Stimulated activated CD8-positive, alpha-beta memory T cell treated with anti-CD3 and anti-CD28 coated beads, Interleukin-15, amount 100 ng/mL, for 48 hours (primary cell): ENCODE measurements at places on chromosomes 12 and 14.

- DNase-seq, result no peak
These were observed 43.8 kb downstream of the CCNK start for GRCh38 chr14:99524804-99525698.

DNA sequence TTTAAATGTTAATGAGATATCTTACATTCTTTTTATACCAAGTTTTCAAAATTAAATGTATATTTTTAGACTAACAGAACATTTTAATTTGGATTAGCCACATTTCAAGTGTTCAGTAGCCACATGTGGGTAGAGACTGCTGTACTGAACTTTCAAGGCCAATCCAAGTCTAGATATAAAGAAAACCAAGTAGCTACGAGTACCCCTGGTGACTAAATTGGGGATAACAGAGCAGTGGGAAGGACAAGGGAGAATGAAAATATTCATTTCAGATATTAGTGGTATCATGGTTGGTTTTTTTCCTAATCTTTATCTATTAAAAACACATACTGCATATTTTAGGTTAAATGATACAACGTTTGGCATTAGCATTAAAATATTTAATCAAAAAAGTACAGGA lies 69.4 kb upstream of the RHOJ start:
- DNase-seq, result no peak

DNA sequence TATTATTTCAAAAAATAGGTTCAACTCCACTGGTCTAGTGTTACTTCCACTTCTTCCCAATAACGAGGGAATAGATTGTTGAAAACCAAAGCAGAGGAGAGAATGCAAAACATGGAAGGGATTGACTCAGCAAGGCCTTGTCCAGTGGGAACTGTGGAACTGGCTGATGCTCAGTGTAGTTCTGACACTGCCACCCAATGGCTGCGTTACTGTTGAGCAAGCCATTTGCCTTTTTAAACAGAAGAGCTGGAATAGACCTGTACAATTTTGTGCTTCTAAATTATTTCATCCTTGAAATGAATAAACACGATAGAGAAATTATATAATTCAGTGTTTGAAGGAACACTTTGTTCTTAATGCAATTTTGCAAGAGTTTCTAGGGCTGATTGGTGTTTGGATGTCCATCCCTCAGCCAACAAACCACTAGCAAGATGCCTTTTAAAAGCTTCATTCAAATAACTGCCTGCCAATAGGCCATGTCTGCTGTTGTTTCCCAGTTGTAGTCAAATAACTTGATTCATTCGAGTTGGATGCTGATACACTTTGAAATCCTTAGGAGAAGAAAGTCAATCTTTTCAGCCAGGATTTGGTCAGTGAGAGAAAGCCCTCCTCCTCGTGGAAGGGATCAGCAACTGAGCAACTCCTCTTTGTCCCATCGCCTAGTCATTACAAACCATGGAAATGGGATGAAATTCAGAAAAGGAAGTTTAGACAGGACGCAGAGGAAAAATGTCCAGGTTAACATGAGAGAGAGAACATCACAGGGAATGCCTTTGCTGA lies 7.3 kb upstream of the MGP start:
- DNase-seq, result no peak

DNA sequence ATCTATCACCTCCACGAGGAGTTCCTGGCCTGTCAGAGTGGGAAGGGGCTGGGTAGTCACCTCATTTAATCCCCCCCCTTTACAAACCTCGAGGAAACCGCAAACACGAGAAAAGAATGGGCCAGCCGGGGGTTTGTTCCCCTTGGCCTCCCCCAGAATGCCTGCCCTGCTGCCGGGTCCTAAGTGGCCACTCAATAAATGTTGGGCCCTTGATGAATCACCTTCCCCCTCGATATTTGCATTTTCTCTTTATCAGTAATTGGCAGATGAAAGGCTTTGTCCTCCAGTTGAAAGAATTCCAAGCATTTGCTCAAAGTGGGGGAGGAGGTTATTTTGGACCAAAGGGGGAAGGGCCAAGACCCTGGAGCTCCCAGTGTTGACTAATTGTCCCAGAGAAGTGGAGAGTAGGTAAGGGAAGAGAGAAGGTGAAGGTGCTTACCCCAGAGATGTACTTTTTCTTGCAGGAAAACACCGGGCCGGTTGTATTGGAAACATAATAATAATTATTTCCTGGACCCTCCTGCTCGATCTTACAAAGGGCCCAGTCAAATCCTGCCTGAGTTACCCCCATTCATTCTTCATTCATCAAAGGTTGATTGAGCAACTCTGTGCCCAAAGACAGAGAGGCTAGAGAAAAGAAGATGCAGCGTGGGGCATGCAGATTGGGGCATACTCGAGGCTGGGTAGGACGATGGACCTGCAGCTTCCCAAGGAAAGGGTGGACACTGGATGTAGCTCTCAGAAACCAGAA lies 1.9 kb upstream of the KDM2B start:
- DNase-seq, result no peak

DNA sequence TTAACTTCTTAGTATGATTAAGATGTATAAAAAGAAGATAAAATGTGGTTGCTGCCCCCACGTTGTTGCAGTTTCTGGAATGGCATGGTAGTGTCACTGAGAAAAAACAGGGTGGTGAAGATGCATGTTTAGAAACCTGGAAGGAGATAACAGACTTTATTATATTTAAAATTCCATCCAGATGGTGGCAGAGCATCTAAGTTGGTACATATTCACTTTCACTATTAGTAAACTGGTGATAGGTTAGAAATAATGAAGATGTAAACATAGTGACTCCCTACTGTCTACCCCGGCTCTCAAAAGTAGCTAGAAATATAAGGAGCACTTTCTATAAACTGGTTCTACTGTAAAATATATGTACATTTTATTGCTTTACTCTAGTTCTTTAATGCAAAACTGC lies 279.3 kb downstream of the NPAS3 start:
- no peak for DNase-seq

- DNase-seq, result no peak
These were observed 78.9 kb downstream of the SETD3 start for GRCh38 chr14:99401621-99402284.

GRCh38 chr12:110262442-110263388 lies 18.3 kb upstream of the ATP2A2 start:
- no peak for DNase-seq

DNA sequence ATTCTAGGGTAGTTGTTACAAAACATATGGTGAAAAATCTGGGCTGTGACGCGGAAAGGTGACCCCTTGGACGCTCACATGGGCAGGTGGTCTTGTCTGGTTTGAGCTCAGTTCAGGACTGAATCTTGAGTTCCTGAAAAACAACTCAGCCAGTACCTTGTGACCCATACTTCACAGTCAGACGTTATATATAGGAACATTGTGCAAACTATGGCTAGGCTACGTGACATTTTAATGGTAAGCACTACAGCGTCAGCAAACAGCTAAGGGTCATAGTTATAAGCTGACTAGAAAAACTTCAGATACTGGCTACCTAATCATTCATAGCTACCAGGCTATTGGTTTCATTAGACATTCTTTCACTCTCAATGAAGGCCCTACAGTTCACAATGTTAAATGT lies 14.8 kb upstream of the EDDM3A start:
- DNase-seq, result no peak

- no peak for DNase-seq
These were observed 13.5 kb upstream of the TESPA1 start for GRCh38 chr12:54997929-54998522.

- no peak for DNase-seq
These were observed 17.9 kb upstream of the MDM1 start for GRCh38 chr12:68349921-68350606.

DNA sequence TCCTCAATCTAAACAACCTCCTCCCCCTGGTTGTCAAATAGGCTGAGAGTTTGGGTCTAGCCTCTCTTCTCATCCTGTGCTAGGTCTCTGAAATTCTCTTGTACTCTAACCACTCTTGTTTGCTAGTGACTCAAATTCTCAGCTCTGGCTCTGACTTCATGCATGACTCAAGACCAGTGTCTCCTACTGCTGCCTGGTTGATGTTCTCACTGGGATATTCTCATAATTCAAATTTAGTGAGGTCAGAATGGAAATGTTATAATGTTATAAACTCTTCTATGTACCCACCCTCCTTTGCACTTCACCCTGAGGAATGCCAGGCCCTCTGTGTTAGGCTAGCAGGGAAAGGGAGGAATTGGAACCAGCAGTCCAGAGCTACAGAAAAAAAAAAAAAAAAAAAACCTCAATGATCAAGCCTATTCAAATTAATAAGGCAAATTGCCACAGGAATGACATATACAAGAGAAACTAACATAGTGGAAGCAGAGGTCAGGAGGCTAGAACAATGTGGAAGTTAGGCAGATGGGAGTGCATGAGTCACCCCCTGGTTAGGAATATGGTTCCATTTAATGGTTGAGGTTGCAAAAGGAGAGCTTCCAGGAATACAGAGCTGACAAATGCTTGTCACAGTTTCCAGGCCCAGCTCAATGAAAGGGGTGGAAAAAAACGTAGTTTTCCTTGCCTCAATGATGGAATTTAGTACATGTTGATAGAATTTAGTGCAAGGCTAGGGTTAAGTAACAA lies 459.5 kb downstream of the RMST start:
- DNase-seq, result no peak

- no peak for DNase-seq
These were observed 388.9 kb downstream of the SOX5 start for GRCh38 chr12:23560611-23561010.

GRCh38 chr14:85234156-85235025 lies 295.6 kb upstream of the FLRT2 start:
- DNase-seq, result no peak

GRCh38 chr12:45775465-45775864 lies 46.0 kb downstream of the ARID2 start:
- DNase-seq, result no peak

DNA sequence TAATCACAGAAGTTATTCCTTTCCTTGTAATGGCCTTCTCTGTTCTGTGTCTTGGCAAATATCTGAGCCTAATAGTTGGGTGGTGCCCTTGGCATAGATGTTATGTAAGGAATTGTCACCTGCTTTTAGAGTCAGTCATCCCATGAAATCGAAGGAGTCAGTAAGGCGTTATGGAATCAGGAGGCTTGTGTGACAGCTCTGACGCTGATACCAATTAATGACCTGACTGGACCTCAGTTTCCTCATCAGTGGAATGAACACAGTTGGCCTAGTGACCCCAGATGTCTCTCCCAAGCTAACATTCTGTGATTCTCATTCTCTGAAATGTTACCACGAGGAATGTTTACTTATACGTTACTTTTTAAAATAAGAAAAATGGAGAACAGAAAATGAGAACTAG lies 32.1 kb downstream of the TXNRD1 start:
- DNase-seq, result no peak

GRCh38 chr12:7411343-7411742 lies 32.6 kb downstream of the CD163L1 start:
- DNase-seq, result no peak
